ENCODE measurements at places on chromosomes 3 and 15. TPM values are rescaled to one million over a fixed set of nuclear protein-coding genes. Genes with fewer than 3 reads are reported as not detected.
A peak's percentile ranks its signal among the peaks of the same experiment; 100 is the strongest.

The TNNC1 gene
- 5.6 TPM for total RNA-seq

The PRTG gene
- 3.6 TPM for total RNA-seq

The SMCO1 gene
- not detected for total RNA-seq

The FAM98B gene
- total RNA-seq, result 38.1 TPM

The DLEC1 gene
- 0.81 TPM for total RNA-seq

The THSD4 gene
- total RNA-seq, result 8.2 TPM

The CLRN1 gene
- total RNA-seq, result not detected

The SEMA3F gene
- total RNA-seq, result 49.0 TPM

The TMC3 gene
- not detected for total RNA-seq

The WDR72 gene
- total RNA-seq, result 8.7 TPM

The EHHADH gene
- total RNA-seq, result 4.9 TPM

The NANOGP8 gene
- 2.1 TPM for total RNA-seq

DNA sequence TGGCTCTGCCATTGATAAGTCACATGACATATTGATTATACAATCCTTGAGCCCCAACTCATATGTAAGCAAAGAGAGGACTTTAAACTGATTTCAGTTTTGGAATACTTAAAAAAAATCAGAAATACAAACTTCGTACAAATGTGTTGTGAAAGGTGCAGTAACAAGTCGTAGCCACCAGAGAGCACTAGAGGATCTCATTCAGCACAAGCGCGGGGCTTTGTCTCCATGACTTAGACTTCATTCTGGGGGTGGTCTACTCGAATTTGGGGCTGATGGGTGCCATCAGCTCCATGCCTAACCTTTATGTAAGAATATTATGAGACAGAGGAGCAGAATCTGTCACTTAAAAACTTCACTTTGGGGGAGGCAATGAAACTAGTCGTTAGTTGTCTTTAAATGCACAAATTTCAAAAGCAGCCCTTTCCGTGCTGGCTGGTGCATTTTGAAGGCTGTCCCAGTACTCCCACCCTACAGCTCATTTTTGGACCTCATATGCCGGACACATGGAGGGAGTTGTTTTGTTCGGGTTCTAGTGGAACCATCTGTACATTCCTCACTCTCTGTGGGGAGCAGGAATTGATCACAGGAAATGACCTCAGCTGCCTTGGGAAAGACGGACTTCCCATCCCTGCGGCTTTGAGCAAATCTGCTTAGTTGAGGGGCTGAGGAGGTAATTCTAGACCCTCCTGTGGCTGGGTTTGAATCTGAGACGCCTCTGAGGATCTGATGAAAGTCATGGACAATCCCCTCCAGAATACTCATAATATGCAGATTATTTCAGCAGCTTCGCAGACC, 27.5 kb upstream of the MASP1 start:
- peak; percentile 50 for DNase-seq

DNA sequence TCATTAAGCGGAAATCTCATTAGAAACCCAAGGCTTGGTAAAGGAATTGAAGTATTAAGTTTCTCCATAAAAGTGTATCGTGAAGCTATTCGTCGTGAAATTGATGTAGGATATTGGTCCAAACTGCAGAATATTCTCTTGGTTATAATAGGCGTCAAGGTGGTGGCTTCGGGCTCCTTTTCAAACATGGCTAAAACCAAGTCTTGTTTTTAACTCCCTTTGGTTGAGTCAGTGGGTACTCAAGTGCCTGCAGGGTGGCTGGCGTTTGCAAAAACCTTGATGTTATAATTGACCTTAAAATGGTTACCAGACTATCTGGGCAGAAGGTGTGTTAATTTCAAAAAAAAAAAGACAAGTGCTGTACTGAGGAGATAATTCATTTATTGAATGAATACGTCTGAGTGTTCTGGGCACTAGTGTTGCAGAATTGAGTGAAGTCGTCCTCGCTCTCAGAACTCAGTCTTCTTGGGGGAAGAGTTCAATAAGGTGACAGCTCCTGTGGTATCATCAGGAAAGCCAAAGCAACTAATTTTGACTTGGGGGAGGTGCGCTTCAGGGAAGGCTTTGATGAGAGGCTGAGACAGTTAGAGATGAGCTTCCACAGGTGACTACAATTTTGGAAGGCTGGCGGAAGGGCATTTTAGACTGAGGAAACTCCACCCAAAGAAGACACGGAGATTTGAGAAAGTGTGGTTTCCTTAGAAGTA, 1.5 kb downstream of the UBE2Q2 start:
- DNase-seq, result no peak

DNA sequence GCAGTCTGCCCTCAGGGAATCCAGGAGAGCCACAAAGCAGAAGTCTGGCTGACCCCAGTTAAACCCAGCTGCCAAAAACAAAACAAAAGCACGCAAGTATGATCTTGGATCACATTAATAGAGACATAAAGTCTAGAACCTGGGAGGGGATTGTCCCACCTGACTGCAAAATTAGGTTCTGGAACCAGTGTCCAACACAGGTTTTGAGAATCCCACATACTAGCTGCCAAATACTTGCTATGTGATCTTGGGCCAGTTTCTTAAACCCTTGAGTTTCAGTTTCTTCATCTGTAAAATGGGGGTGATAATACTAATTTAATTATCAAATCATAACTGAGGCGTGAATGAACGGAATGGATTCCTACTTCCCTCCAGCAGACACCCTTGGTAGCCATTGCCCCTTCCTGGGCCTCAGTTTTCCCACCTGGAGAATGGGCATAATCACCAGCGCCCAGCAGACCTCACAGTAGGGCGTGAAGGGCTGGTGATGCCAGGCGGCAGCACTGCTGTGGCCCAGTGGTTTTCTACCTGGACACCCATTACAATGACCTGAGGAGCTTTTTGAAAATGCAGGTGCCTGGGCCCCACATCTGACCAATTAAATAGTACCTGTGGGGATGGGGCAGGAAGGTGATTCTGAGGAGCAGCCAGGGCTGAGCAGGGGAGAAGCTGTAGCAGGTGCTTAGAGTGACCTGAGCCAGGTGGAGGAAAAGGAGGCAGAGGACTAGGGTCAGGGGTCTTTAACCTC, 32.2 kb downstream of the GRIP2 start:
- DNase-seq, result no peak

- DNase-seq, result no peak
Measured at GRCh38 chr3:47016086-47016933, 36.8 kb downstream of the NBEAL2 start.

DNA sequence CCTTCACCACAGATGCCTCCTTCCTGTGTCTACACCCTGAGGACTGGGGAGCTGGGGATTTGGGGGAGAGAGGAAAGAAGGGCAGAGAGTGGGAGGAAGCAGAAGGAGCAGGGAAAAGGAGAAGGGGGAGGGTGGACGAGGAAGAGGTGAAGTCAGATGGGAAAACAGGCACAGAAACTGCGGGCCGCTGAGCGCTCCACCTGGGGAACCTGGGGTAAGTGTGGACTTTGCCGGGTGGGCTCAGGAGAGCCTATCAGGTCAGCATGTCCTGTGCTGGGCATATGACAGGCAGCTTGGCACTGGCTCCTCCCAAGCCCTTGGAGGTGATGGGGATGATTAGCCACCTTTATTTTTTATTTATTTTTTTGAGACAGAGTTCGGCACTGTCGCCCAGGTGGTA, 62.6 kb downstream of the CORO2B start:
- DNase-seq, result no peak

DNA sequence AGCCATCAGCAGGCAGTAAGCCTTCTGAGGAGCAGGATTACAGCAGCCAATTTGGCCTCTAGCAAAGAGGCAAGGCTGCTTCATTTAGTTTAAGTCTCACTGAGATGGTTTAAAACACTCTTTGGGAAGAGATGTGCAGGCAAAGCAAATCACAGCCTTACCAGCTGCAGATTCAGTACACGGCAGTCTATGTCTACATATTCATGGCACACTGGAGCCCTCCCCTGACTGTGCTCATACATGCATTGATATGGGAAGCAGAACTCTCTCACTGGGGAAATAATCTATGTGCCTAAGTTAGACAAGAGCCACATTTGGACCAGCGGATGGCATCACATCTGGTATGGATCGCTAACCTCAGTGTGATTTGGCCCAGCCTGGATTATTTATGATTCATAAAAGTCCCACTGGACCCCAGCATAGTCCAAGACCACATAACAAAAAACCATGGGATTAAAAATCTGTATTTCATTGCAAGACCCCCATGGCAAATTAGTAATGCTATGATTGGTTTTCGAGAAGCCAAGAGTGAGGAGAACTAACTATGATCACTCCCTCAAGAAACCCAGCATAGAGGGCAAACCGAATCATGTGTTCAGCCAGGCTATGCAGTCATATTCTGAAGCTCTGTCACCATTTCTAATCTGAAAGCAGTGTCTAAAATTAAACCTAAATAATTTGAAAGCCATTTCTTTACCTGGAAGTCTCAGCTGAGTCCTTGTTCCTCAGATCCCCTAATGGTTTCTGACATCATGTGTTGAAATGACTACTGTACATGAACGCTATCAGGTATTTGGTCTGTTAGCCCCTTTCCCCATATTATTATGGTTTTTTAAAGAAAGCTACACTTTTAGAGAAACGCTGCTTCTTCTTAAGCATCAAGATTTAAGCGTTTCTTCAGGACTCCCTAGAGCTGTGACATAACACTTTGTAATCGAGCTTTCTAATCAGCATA, 1.2 kb downstream of the PRICKLE2 start:
- DNase-seq, result no peak

- no peak for DNase-seq
Measured at GRCh38 chr3:94413336-94414108, 350.7 kb downstream of the NSUN3 start.

- DNase-seq, result no peak
Measured at GRCh38 chr3:36558961-36559360, 178.7 kb downstream of the STAC start.

GRCh38 chr3:177147790-177148189, 49.5 kb downstream of the TBL1XR1 start:
- DNase-seq, result no peak

DNA sequence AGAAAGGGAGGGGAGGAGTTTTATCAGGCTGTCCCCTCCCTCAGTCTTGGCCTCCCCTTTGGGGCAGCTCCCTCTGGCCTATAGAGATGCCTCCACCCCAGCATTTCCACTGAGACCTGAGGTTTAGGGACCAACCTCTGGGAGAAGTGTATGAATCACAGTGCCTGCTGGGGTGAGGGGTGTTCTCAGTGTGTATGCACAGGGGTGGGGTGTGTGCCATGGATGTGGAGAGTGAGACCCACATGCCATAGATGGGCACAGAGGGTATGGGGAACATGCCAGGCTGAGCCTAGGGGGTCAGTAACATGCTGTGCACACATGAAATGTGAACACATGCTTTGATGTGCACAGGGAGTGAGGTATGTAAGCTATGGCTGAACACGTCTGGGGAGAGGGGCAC, 12.4 kb upstream of the ANKRD63 start:
- no peak for DNase-seq

DNA sequence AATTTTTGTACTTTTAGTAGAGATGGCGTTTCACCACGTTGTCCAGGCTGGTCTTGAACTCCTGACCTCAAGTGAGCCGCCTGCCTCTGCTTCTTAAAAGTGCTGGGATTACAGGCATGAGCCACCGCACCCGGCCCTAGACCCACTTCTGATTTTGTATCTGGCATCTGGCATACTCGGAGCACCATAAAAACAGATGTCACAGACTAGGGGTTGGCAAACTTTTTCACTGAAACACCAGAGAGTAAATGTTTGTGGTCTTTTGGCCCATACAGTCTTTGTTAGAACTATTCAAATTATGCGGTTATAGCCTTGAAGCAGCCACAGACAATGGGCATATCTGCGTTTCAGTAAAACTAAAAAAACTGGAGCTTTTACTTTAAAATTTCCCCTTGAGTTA, 110.7 kb downstream of the TJP1 start:
- DNase-seq, result no peak

DNA sequence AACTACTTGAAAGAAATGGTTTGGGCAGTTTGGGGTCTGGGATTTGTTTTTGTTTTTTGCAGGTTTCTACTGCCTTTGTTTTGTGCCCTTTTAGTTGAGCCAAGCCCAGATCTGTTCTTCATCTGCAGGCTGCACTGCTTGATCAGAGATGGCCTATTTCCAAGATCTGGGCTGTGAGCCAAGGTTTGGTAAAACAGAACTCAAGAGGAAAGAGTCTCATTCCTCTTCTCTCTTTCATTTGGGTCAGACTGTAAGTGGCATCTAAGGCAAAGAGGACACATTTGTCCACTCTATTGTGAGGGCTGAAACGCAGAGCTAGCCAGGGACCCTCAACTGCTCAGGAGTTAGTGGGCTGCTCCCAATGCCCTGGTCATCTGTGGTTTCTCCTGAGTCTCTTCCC, 104.4 kb upstream of the UBE3A start:
- DNase-seq, result no peak

DNA sequence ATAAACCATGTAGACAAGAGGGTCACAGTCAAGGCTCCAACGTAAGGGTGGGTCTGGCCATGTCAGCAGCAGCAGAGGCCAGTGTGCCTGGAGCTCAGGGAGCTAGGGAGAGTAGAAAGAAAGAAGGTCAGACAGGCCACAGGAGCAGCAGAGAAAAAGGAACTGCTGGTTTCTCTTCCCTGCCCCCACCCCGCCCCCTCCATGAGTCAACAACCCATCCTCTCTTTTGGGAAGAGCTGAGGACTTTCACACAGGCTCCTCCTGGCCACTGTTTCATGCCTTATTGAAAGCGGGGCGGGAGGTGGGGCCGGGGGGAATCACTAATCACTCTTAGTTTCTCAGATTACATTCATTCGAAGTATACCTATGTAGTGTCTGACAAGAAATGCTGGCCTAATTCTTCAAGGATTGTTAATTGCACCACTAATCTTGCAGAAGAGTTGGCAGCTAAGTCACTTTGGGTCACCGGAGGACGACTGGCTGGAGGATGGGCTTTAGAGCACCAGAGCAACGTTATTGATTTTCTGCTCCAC, 9.1 kb upstream of the SCG3 start:
- no peak for DNase-seq

- DNase-seq, result no peak
Measured at GRCh38 chr15:64651601-64652191, 123.7 kb downstream of the RBPMS2 start.

DNA sequence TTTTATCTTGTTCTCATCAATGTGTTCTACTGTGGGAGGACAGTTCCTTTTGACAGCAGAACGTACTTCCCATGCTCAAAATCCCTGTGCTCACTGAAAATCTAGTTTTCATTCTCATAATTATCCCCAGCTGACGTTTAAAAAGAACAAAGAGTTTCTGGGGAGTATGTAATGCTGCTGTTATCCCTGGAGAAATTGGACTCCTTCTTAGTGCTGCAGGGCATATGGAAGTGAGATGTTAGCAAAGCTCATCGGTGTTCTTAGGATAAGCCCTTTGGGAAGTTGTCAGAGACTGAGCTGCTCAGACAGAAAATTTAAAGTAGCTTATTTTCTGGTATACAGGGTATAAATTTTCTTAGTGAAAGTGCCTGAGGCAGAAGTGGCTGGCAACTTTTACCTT, 66.5 kb downstream of the CDAN1 start:
- no peak for DNase-seq

DNA sequence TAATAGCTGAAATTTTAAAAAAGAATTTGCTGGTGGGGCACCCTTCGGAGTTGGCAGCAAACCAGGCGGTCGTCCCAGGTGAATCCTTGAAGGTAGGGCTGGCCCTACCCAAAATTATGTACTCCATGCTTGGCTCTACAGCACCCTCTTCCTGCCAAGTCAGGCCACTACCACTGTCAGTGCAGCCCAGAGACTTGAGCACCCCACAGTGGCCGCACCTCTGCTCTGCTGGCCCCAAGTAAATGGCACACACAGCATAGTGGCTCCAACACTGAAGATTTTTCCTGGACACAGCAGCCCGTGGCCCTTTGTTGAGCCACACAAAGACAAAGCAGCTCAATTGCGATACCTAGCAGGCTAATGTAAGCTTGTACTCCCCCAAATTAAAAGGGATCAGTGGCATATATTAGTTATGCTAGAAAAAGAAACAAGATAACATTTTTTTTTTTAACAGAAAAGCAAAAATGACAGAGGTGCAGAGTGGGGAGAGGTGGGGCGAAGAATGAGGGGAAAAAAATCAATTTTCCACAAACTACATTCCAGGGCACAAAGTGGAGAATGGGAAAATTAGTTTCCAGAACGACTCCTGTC, 250.5 kb downstream of the UACA start:
- DNase-seq, result peak; percentile 84
